DMS79 (cell line): ENCODE measurements at places on chromosomes 4 and X.

DNA sequence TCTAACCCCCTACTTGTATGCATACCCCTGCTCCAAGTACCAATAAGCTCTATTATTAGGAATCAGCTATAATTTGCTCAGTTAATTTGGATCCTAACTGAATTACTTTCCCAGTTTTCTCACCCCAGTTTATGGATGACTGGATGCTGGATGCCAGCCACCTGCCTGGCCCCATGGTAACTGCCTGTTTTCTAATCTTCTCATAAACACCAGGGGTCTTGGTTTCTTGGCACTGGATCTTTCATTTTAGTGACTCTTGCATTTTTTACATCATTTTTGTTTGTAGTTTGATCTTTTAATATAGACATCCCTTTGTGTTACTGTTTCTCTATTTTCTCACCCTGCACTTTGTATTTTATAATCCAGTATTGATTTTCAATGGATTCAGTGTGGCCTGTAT is 246.8 kb downstream of the ADGRL3 start:
- DNase-seq = no peak

DNA sequence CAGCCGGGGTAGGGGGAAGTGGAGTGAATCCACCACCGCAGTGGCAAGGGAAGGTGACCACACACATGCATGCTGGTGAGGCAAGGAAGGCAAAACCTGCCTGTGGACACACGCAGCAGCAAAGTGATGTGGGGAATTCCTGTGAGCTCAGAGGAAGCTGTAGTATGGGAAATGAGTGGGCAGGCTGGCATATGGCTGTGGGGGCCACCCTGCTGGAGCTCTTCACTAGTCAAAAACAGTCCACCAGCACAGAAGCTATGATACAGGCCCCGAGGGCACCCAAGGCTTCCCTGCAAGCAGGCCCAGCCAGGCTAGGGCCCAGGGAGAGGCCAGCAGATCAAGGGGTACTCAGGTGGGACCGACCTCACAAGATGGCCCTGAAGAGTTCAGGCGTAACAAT is 239.1 kb downstream of the CHM start:
- DNase-seq = no peak

- no peak for DNase-seq
These were observed 16.0 kb upstream of the EPGN start for GRCh38 chr4:74292111-74292870.

GRCh38 chr4:3332498-3332897 is 39.7 kb downstream of the RGS12 start:
- DNase-seq = no peak

DNA sequence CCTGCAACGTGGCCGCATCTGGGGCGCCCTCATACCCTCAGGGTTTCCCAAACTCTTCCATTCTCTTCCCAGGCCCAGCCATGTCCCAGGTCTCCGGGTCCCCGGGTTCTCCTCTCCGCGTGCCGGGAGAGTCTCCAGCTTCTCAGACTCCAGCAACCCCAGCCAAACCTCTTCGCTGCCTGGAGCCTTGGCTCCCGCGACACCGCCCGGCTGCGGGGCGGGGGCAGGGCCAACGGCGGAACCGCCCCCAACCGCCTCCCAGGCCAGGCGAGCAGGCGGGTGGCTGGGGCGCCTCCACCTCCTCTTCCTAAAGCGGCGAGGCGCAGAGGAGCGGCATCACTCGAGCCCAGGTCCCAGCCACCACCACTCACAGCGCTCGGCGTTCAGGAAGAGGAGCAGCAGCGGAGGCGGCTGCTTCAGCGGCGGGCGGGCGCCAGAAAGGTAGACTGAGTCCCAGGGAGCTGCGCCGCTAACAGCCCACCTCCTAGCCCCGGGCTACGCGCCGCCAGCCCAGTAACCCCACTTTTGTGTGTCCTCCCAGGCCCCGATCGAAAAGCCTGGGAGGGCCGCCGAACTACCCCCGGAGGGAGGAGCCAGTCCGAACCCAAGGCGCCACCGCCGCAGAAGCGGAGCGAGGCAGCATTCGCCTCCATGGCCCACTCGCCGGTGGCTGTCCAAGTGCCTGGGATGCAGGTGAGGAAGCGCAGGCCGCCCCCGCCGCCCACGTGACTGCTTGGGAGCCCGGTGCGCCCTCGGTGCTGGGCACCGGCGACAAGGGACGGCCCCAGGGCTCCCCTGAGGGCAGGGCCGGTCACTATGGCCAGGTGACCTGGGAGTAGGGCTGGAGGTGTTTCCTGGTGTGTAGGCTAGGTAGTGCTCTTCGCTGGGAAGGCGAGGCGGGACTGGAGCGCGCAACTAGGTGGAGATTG is at the start of gene STK26:
Gene STK26, plus strand, starts transcription at position 336 of the 929 bp plus-strand sequence. Its CDS starts 316 bp downstream, at position 652.
- no peak for DNase-seq

DNA sequence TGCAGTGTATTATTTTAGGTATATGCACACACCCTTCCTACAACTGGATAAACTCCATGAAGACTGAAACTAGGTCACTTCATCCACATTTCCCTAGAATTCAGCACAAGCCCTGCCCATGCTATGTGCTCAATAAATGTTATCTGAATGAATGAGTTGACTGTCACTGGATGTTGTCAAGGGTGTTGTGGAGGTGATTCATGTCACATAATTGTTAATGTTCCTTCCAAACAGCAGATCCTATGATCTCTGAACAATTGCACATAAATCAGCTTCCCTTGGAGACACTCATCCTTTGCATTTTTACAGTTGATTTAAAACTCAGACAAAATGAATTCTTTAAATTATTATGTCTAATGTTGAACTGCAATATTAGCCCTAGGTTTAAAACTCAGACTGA is 154.7 kb downstream of the TSPAN5 start:
- DNase-seq = no peak

DNA sequence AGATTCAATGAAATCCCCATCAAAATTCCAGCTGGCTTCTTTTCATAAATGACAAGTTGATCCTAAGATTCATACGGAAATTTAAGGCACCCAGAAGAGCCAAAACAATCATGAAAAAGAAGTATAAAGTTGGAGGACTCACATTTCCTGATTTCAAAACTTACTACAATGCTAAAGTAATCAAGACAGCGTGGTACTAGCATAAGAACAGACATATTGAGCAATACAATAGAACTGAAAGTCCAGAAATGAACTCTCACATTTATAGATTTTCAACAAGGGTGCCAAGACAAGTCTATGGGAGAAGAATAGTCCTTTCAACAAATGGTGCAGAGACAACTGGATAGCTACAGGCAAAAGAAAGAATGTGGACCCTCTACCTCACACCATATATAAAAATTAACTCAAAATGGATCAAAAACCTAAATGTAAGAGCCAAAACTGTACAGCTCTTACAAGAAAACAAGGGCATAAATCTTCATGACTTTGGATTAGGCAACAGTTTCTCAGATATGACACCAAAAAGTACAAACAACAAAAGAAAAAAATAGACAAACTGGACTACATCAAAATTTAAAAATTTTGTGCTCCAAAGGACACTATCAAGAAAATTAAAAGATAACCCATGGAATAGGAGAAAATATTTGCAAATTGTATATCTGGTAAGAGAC is 28.5 kb downstream of the SASH3 start:
- DNase-seq = no peak

GRCh38 chr4:144557404-144557803 is 88.6 kb upstream of the HHIP start:
- no peak for DNase-seq

DNA sequence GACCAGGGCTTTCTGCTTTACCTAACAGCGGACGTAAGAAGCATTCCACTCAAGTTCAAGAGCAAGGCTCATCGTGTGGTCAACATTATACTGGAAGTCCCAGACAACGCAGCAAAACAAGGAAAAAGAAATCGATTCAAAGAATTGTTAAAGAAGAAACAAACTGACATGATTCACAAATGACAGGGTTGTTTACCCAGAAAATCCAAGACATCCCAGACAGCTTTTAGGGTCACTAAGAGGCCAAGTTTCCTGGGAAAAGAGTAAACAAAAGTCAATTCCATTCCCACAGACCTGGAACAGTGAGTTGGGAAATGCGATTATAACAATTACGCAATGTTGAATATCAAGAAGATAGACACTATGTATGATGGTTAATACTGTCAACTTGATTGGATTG is 21.5 kb upstream of the HTRA3 start:
- DNase-seq = no peak

DNA sequence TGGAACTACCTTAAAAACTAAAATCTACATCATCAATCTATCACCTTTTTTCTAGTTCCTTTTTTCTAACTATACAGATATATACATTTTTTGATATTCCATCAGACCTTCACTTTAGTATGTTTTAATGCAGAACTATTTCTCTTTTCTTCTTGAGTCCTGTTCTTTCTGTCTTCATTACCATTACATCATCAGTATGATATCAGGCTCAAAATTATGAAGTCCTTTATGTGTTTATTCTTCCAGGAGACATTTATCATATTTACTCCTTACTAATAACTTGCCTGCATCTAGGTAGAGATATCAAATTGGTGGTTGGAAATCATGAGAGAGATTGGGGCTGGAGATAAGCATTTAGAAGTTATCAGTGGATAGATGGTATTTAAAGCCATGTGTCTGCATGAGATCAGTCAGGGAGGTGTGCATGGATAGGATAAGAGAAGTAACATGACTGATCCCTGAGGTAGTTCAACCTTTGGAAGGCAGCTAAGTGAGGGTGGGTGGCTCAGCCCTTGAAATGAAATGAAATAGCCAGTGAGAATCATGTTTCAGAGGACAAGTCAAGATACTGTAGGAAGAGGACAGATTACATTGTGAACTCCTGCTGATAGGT is 43.1 kb downstream of the MRPL1 start:
- no peak for DNase-seq

DNA sequence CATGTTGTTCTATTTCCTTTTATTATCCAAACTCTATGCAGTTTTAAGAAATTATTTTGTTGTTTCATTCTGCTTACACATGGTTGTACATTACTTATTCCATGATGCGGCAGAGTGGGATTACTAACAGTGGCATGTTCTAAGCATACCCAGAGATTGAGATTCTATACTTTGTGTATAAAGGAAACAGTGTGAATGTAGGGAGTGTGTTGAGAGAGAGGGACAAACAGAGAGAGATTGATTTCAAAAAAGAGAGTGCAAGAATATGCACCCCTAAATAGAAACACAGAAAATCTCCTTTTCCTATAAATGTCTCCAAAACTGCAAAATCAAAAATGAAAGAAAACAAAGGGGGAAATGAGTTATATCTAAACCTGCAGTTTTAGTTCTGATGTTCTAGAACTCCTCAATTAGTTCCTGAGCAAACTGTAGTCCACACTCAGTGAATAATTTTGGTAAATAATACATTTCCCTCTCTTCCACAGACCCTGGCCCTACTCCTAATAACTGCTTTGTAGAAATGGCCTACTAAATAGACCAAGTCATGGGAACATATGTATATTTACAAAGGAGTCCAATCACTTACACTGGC is 31.0 kb downstream of the SLC9B1 start:
- no peak for DNase-seq

- DNase-seq = no peak
These were observed 183.8 kb upstream of the VCX3A start for GRCh38 chrX:6718766-6719165.

DNA sequence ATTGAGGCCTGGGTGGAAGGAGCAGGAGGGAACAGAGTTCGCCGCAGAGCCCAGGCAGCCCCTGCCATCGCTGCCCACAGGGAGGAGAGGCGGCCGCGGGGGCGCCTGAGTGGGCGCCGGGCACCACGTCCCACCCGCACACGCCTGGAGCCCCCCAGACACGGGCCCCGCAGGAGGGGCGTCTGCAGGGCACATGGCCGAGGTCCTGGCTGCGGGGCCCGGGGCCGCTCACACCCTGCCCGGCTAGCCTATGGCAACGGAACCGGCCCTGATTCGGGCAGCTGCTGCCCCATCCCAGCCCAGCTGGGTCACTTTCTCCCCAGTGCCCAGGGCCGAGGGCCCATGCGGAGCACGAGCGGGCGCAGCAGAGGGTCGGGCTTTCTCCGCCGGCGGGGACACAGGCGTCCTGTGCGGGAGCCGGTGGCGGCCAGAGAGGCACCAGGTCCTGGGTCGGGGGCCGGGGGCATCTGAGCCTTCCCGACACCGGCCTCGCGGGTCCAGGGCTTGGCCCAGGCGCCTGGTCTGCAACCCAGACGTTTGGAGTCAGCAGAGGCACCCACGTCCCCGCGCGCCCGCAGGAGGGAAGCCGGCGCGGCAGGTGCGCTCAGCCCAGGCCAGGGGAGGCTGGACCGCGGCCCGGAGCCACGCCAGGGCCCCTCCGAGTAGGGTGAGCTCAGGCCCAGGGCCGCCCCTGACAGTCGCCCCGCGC is 91.2 kb downstream of the FAM53A start:
- no peak for DNase-seq

GRCh38 chr4:26935397-26935796 is 74.8 kb downstream of the STIM2 start:
- no peak for DNase-seq

DNA sequence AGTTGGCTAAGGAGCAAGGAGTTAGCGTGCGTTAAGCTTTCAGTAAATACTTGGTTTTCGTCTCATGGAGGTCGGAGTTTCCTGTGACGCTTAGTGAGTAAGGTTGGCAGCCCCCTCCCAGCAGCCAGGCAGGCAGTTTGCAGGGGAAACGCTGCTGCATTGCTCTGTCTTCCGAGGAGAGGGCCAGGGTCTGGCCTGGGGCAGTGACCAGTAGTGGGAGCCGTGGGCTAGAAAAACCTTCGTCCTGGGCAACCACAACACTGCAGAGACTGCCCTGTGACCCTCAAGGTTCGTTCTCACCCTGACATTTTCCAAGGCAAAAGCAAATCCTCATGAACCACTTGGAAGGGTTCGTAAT is 432 bp downstream of the TMEM175 start:
- no peak for DNase-seq

DNA sequence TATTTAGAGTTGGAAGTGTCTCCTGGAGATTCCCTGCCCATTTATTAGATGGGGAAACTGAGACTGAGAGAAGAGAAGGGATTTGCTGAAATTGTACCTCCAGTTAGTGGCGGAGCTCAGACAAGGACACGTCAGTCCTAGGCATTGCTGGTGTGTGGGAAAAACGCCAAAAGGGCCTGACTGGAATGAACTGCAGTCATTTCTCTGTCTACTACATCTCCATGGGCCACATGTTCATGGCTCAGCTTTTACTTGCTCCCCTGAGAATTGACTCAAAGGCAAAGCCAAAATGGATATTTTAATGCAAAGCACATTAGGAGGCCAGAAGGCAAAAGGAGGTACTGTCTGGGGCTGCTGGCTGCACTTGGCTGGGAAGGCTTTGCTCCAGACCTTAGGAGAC is 3.9 kb downstream of the TFDP3 start:
- no peak for DNase-seq

GRCh38 chr4:10118048-10119004 is 1.7 kb upstream of the WDR1 start:
- DNase-seq = no peak

DNA sequence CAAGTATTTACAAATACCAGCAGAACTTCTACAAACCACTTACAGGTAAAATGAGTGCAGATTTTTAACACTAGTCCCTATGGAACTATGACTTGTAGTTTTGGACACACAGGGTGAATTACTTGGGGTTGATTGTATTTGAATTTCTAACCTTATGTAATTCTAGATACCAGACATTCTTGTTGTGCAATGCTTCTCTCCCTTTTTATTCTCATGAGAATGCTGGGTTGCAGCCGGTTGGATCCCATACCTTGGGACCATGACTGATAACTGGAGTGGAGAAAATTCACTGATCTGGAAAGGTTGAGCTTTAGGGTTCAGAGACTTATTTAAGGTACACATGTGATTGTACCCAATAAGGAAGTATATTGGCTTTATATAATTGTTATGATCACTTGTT is 8.8 kb downstream of the TET2 start:
- no peak for DNase-seq

GRCh38 chrX:250965-251364 is 30.2 kb upstream of the PLCXD1 start:
- no peak for DNase-seq
